HepG2 (cell line): ENCODE measurements at places on chromosomes 5 and 9. TPM values are rescaled to one million over a fixed set of nuclear protein-coding genes. Genes with fewer than 3 reads are reported as not detected.

DNA sequence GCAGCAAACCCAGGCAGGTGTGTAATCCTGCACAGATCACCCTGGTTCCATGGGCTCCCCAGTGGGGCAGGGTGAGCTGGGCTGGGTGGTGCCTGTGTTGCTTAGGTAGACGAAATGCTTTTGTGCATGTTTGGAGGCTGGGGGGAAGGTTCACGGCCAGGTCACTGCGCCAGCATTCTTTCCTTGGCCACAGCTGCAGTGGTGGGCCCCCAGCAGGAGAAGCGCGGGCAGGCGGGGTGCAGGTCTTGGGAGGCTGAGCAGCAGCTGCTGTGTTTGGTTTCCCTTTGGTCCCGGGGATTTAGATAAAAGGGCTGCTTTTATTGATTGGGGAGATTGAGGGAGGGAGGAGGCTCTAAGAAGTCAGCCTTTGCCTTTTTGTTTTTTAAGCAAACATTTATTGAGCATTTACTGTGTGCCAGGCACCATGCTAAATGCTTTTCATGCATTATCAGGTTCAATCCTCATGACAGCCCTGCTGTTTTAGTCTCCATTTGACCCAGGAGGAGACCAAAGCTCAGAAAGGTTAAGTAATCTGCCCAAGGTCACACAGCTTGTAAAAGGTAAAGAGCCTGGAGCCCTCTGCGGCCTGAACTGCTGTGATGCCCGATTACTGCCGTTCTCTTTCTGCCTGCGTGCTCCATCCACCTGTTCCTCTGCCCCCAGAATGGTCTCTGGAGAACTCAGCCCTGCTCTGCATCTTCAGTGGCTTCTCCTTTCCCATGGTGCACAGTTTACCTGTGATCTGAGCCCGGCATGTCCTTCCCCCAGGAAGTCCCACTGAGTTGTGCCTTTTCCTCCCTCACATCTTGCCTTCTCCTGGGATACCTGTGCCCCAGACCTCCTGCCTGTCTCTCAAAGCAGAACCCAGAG, 94.4 kb downstream of the MACROH2A1 start:
- DNase-seq = peak; percentile 83

- no peak for DNase-seq
Measured at GRCh38 chr5:74581988-74582365, 58.6 kb downstream of the ENC1 start.

- no peak for DNase-seq
Measured at GRCh38 chr9:91900055-91900796, 49.8 kb downstream of the ROR2 start.

- DNase-seq = no peak
Measured at GRCh38 chr5:148255456-148255855, 13.1 kb upstream of the SPINK13 start.

Gene RETREG1
- total RNA-seq = not detected in 2 replicates

- DNase-seq = no peak
Measured at GRCh38 chr5:61578858-61579503, 246.9 kb downstream of the ZSWIM6 start.

- DNase-seq = no peak
Measured at GRCh38 chr9:94718936-94719335, 7.6 kb upstream of the AOPEP start.

DNA sequence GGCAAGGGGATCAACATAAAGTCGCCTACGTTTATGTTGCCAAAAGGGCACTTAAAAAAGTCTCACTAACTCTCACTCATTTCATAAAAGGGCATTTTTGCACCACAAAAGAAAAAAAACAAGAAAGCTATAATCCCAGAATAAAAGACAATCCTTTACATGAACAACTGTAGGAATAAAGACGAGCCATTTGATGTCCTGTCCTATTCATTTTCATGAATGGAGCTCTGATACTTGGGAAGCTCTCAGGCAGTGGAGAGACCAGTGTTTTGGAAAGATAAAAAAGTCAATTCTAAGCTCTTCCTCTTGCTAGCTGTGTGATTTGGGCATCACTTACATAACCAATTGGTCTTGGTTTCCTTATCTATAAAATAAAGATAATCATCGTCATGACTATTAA, 95.5 kb upstream of the EQTN start:
- DNase-seq = no peak

Gene C9orf43
- total RNA-seq = 0.18 and 0.31 TPM in 2 replicates

Gene FOXE1
- total RNA-seq = not detected in 2 replicates

- DNase-seq = peak; percentile 98
Measured at GRCh38 chr5:71586052-71586940, 844 bp upstream of the MCCC2 start.

DNA sequence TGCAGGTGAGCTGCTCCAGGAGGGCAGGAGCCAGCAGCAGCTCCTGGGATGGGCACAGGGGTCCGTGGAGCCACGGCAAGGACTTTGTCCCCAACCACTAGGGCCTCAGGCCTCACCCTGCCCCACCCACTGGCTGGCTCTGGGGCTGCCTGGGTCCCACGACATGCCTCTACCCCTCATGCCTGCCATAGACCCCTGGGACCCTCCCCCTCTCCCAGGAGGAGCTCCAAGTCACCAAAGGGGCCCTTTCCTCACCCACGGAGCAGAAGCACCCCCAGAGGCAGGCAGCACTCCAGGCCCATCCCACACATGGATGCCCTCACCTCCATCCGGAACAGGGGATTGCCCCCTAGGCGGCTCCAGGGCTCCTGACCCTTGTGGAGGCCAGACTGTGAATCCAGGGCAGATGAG, 6.5 kb downstream of the ABCA2 start:
- peak; percentile 51 for DNase-seq

Gene LCP2
- not detected in 2 replicates for total RNA-seq

GRCh38 chr5:133426264-133426663, 186.1 kb downstream of the FSTL4 start:
- DNase-seq = no peak

- no peak for DNase-seq
Measured at GRCh38 chr5:1936901-1937300, 54.2 kb upstream of the IRX4 start.

- no peak for DNase-seq
Measured at GRCh38 chr5:125357660-125358059, 611.2 kb upstream of the ZNF608 start.

GRCh38 chr5:157518963-157519362, 56.6 kb downstream of the ADAM19 start:
- no peak for DNase-seq

Gene DMGDH
- 4.6 and 7.9 TPM in 2 replicates for total RNA-seq

GRCh38 chr5:65434122-65434521, 47.6 kb downstream of the ADAMTS6 start:
- DNase-seq = no peak

Gene GNA14
- not detected in 2 replicates for total RNA-seq

Gene PDLIM4
- total RNA-seq = 0.80 and 1.1 TPM in 2 replicates

DNA sequence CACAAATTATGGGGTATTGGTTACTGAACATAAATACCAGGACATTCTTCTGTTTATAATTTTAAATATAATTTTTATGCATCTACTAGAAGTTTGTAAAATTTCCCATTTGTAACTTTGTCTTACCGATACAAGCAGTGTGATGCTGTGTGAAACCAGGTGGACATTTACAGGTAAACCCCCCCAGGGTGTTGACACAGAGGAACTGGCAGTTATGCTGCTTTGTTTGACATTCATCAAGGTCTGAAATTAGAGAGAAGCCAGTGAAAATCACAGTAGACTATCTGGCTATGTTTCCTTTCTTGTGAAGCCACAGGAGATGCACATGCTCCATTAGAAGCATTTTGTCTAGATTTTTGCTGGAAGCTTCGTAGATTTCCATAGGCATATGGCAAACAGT, 190.9 kb downstream of the SLC12A2 start:
- DNase-seq = no peak

Gene NEUROG1
- not detected in 2 replicates for total RNA-seq

GRCh38 chr5:36392818-36393217, 91.1 kb upstream of the RANBP3L start:
- no peak for DNase-seq

Gene FABP6
- not detected in 2 replicates for total RNA-seq

- no peak for DNase-seq
Measured at GRCh38 chr9:19999491-20000057, 210.7 kb upstream of the SLC24A2 start.

Gene MARCOL
- total RNA-seq = not detected in 2 replicates

GRCh38 chr5:116559673-116560164, 14.9 kb downstream of the SEMA6A start:
- no peak for DNase-seq

Gene RLN1
- total RNA-seq = not detected in 2 replicates

DNA sequence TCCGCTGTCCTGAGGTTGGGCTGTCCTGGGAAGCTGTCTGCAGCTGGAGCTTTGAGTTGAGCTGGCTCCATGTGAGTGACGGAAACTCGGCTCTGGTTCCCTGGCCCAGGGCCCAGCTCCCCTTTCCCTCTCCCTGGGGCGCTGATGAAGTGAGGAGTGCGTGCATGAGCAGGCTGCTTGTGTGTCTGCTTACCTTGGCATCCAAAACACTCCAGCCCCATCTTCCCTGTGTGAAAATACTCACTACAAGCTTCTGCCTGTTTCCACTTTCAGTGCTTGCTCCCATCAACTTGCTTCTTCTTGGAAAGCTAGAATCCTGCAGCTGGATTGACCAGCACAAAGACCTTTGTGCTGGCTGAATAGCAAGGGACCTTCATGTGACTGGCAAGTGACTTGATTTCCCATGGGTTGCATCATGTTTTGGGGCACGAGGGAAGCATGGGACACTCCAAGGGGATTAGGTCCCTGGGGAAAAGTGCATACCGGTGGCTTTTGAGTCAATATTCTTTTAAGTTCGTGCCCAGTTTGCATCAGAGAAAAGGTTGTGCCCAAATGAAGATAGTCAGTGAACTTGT, 198.1 kb downstream of the GADD45G start:
- no peak for DNase-seq

- DNase-seq = no peak
Measured at GRCh38 chr9:114039484-114039883, 38.6 kb downstream of the AMBP start.

Gene PCDHGB1
- total RNA-seq = 0.95 and 2.6 TPM in 2 replicates

DNA sequence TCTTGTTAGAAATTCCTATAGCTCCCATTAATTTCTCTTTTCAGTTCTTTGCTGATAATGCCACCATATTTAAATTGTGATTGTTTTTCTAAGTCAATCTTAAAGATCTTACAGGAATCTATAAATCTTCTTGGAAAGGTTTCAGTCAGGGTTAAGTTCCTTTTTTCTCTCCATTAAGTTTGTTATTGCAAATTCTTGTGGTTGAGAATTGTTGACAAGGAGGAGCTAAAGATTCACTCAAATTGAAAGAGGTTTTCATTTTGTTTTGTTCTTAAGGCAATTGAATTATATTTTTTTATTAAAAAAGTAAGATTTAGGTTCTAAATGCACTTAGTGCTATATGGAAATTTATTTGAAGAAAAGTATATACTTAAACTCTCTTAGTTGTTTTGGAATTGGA, 213.4 kb downstream of the PRR16 start:
- no peak for DNase-seq

GRCh38 chr5:68834491-68834981, 259.3 kb upstream of the SLC30A5 start:
- no peak for DNase-seq

DNA sequence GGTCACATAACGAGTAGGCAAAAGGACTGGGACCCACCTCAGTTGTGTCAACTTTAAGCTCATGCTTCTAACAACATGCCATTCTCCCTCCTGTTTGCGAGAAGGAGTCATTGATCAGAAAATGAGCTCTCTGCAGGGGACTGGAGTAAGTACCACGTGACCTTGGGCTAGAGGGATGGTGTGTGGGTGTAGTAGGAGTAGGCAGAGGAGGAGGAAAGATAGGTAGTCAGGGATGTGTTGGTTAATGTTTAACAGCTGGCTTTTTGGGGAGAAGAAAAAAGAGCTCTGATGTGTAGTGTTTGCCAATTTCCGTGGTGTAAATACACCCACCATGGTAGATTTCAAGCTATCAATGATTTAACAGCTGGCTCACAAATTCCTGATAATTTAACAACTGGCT, 160.3 kb upstream of the TBC1D2 start:
- DNase-seq = peak; percentile 4

GRCh38 chr9:112810696-112811490, 60.3 kb downstream of the SNX30 start:
- DNase-seq = no peak

- DNase-seq = no peak
Measured at GRCh38 chr5:151189151-151189550, 31.6 kb upstream of the ANXA6 start.

DNA sequence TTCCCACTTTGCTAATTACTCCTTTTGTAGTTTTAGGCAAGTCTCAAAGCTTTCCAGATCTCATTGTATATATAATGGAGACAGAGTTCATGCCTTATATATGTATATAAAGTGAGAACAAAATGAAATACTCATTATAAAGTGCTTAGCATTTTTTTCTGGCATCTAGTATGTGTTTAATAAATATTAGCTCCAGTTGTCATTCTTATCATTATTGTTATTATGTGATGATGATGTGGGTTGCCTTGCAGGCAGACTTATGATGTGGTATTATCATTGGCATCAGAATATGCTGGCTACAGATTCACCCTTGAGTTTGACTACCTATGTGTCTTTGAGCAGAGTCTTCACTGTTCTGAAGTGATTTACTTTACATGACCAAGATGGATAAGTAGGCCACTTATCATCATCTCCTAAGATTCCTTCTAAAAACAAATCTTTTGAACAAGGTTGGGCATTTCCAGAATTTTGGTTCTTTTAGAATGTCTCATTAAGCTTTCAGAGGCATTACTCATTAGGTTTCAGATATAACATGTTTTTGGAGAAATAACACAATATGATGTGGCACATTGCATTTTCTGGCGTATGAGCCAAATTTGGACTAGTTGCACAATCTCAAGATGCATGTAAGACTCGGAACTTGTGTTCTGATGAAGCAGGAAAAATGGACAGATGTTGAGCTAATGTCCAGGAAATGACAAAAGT, 145.6 kb upstream of the TNC start:
- no peak for DNase-seq

DNA sequence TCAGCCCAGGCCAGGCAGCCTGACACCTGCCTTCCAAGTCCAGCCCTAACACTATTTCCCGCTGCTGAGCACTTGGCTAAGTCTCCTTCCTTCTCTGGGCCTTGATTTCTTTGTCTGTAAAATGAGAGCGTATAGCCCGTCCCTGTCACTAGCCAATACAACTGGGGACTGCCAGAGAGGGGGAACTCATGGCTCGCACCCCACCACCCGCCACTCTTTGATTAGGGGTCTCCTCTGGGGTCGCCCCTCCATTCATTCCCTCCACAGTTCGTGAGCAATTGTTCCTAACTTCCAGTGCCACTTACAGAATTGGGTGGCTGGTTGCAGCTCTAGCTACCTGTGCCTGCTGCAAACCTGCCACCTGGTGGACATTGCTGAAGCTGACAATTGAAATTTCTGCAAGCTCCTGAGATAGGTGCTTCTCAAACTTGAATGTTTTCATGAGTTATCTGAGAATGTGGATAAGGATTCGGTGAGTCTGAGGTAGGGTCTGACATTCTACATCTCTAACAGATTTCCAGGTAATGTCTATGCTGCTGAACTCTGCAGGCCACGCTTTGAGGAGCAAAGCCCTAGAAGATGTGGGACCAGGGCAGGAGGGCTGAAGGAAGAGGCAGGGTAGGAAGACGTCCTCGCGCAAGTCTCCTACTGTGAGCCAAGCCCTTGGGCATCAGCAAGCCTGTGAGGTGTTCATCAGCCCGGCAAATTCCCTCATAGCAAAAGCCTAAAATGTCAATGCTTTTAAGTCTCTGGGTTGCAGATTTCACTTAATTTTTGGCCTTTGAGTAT, 13.3 kb upstream of the RECK start:
- peak; percentile 39 for DNase-seq

Gene FST
- 21.2 and 38.6 TPM in 2 replicates for total RNA-seq
